Cardiac septum (tissue), 1 donor: ENCODE measurements at places on chromosomes 12 and 14.
A peak's percentile ranks its signal among the peaks of the same experiment; 100 is the strongest.

GRCh38 chr12:47852096-47852571 lies 32.4 kb upstream of the HDAC7 start:
- DNase-seq = no peak

GRCh38 chr12:114306646-114307045 lies 99.3 kb downstream of the TBX5 start:
- no peak for DNase-seq

GRCh38 chr12:128709660-128710059 lies 114.1 kb downstream of the SLC15A4 start:
- no peak for DNase-seq

- DNase-seq = no peak
Measured at GRCh38 chr12:26651566-26652188, 181.3 kb downstream of the ITPR2 start.

- no peak for DNase-seq
Measured at GRCh38 chr12:28446031-28446430, 255.8 kb downstream of the CCDC91 start.

DNA sequence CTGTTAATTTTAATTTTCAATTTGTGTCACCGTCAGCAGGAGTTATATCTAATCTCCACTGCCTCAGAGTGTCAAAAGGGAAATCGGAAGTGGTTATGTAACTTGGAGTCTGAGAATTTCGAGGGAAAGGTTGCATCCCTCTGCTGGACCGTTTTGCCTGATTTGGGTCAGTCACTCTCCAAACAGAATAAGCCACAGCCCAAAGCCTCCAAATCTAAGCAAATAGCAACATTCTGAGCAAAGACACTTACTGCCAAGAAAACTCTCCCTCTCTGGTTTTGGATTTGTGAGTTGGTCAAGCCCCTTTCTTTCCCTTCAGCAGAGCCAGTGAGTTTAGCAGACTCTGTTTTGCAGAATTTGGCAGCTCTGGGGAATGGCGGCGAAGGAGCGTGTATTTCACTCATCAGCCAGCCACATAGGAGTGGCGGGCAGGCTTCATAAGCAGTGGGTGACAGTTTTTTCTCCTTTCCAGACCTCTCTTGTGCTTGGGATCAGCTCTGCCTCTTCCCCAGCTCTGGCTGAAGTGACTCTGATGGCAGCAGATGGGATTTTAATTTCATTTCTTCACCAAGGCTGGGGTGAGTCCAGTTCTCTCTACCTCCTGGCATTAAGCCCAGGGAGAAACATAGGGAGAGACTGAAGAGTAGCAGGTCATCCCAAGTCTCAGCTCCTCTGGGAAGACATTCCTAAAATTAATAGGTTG lies 218.7 kb upstream of the NOS1 start:
- no peak for DNase-seq

DNA sequence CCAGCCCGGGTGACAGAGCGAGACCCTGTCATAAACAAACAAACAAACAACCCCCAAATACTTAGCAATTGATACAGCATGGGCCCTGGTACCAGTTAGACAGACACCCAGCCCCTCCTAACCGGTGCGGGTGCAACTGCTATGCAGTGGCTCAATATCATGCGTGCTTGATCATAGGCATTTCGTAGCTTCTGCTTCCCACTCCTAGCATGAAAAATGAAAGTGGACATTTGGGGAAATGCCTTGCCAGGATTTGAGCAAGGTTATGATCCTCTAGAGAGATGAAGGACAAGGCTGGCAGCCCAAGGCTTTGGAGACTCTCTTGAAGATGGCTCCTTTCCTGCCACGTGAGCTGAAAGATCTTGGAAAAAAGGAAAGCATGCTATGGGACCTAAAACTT lies 13.7 kb downstream of the FGF6 start:
- DNase-seq = no peak

DNA sequence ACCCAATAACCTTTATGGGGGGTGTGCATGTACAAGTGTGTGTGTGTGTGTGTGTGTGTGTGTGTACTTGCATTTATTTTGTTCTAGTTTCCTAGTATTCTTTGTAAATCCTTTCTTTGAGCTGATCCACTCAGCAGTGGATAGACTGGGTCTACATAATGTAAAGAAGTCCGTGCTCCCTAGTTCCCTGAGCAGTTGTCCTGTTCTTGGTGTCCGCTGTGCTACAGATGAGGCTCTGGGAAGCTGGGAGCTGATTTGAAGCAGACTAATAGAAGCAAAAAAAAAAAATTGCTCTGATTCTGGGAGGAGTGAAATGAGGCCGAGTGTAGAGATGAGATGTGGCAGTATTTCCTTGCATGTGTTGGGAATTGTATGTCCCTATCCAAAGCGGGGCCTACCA lies 150.4 kb upstream of the WSCD2 start:
- no peak for DNase-seq

GRCh38 chr12:58804749-58805148 lies 115.6 kb downstream of the LRIG3 start:
- DNase-seq = no peak

GRCh38 chr12:54357506-54358190 lies 6.6 kb downstream of the GPR84 start:
- no peak for DNase-seq

- DNase-seq = no peak
Measured at GRCh38 chr14:23646648-23647549, 10.7 kb downstream of the DHRS2 start.

- DNase-seq = no peak
Measured at GRCh38 chr12:91704446-91704845, 441.2 kb downstream of the BTG1 start.

DNA sequence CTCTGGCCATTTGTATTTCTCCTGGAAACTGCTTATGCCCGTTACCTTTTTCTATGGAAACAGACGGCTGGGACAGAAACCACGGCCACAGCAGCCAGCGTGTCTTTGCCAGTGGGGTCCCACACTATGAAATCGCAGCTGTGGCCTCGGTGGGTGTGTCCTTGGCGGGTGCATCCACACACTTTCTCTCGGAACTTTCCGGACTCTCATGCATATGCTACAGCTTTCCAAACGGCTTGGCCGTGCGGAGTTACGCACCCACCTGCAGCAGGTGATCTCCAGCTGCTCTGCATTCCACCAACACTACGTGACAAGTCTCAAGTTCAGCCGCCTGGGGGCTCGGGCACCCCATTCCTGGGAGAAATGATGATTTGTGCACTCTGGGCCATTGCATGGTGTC lies 1.3 kb upstream of the BTBD6 start:
- DNase-seq = no peak

GRCh38 chr12:3381059-3382047 lies 109.7 kb upstream of the PRMT8 start:
- DNase-seq = no peak

GRCh38 chr12:110641521-110641920 lies 27.6 kb downstream of the TCTN1 start:
- DNase-seq = no peak

DNA sequence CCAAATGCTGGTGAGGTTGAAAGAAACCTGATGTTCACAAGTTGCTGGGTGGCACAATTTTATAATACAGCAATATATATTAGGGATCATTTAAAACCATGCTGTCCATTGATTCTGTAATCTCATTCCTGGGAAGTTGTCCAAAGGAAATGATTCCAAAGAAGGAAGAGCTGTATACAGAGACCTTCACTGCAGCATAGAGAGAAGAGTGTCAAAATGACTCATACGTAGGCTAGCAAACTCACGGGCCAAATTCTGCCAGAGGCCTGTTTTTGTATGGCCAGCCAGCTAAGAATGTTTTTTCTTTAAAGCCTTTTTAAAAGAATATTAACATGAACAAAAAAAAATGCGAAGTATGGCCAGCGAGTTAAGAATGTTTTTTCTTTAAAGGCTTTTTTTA lies 69.2 kb upstream of the MED13L start:
- DNase-seq = no peak

- no peak for DNase-seq
Measured at GRCh38 chr12:8914716-8915526, 612 bp downstream of the PHC1 start.

DNA sequence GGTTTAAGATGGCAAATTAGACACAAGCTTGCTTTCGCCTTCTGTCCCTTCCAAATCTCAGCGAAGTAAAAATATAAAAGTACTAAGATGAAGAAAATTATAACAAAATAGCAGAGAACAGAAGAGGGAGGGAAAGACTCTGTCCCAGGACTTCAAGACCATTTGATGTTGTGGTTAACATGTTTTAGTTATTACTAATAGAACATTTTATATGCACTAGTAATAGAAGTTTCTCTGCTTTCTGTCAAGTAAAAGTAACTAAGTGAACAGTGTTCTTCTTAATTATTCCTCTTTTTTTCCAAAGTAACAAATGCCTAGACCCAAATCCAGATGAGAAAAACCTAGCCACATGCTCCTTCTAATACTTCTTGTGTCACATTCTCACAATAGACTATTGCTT lies 85.1 kb upstream of the DAAM1 start:
- DNase-seq = no peak

GRCh38 chr12:16347391-16348298 lies at the start of gene MGST1:
Gene MGST1, plus strand, starts transcription at chr12:16347645. Its CDS starts 6,608 bp downstream, at chr12:16354253.
- peak; percentile 80 for DNase-seq

GRCh38 chr12:107277855-107278254 lies 184.5 kb upstream of the CRY1 start:
- no peak for DNase-seq

DNA sequence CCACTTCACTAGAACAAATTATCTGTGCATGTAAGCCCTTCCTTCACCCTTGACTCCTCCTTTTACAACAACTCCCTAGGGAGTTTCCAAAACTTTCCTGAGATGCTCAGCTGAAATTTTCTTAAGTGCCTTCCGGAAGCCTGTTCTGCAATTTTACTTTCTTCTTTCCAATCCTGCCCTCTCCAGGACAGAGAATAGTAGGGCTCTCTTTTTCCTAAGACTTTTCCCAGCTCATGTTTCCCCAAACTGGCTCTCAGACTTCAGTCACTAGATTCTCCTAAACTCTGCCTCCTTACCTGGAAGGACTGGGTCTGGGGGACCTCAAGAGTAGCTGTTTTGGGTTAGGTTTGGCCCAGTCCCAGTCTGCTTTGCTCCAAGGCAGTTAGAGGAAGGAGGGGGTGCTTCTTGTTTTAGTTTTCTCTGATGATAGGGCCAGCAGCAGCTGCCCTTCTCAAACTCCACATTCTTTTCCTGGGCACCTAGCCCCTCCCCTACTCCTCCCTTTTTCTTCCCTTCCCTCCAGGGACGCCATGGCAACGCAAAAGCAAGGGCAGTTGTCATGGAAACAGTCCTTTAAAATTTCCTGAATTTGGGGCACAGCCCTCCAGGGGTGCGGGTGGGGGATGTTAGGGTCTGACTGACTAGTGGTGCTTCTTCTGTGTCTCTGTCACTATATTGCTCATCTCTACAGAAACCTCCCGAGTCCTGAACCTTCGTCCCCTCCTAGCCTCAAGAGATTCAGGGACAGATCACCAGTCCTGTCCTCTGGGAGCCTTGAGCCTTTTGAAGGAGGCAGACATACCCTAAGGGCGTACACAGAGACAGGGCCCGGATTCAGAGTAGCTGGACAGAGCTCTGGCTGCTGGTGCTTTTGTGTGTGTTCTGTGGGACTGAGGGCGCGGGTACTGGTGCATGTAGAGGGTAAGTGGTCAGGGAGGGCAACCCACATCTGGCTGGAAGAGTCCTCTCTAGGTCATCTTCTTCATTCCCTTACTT lies 17.0 kb downstream of the PPP1R1A start:
- DNase-seq = no peak

DNA sequence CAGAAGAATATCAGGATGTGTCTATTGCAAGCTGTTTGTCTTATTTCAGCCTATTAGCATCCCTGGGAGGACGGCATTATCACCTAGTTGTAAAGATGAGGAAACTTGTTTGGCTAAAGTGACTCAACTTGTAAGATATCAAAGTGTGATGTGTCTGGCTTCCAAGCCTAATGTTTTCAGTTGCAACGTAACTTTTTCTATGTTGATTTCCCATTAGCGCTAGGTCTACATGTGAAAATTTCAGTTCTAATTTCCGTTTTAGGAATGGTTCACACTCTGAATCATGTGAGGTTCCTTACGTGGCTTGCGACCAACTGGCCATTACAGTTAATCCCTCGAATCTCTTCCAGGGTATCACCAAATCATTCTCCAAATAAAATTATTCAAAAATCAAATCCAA lies 58.0 kb downstream of the LLPH start:
- DNase-seq = no peak
